Mammary epithelial cell (primary cell): ENCODE measurements at places on chromosomes 16 and 17. TPM values are rescaled to one million over a fixed set of nuclear protein-coding genes. Genes with fewer than 3 reads are reported as not detected.

DNA sequence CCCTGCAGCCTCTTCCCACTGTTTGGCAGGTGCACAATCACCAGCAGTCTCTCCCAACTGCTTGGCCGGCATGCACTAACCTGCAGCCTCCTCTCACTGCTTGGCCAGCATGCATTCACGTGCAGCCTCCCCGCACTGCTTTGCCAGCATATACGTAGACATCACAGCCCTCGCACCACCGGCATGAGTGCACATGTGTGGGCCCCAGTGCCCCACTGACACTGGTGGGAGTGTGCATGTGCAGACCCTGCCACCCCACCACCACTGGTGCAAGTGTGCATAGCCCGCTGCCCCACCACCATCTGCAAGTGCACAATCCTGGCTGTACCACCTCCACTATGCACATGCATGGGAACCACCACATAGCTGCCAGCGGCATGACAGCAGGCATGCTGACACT lies 127.5 kb upstream of the SOX9 start:
- DNase-seq: no peak

Gene TMC8
- total RNA-seq: 0.07 TPM in 1 of 2 replicates, not detected in the other

DNA sequence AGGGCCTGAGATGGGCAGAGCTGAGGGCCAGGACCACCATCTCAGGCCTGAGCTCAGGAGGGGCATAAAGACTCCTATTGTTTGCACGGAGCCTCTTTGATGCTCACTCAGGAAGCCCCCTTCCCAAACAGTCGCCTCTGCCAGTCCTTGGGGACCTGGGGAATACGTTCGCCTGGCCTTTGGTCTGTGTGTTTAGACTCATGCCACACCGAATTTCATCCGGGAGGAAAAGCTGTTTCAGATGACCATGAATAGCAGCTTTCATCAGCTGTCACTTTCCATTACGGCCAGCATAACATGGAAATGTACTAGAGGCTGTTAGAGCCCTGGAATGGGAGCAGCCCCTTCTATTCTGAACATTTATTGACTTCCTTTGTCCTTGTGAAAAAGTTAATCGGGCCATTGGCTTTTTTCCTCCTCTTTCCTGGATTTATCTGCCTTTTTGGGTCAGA lies 139.0 kb downstream of the HS3ST3A1 start:
- no peak for DNase-seq

Gene SRL
- under 0.01 TPM for total RNA-seq

- DNase-seq: no peak
Measured at GRCh38 chr17:72719206-72719577, 373.3 kb downstream of the SLC39A11 start.

DNA sequence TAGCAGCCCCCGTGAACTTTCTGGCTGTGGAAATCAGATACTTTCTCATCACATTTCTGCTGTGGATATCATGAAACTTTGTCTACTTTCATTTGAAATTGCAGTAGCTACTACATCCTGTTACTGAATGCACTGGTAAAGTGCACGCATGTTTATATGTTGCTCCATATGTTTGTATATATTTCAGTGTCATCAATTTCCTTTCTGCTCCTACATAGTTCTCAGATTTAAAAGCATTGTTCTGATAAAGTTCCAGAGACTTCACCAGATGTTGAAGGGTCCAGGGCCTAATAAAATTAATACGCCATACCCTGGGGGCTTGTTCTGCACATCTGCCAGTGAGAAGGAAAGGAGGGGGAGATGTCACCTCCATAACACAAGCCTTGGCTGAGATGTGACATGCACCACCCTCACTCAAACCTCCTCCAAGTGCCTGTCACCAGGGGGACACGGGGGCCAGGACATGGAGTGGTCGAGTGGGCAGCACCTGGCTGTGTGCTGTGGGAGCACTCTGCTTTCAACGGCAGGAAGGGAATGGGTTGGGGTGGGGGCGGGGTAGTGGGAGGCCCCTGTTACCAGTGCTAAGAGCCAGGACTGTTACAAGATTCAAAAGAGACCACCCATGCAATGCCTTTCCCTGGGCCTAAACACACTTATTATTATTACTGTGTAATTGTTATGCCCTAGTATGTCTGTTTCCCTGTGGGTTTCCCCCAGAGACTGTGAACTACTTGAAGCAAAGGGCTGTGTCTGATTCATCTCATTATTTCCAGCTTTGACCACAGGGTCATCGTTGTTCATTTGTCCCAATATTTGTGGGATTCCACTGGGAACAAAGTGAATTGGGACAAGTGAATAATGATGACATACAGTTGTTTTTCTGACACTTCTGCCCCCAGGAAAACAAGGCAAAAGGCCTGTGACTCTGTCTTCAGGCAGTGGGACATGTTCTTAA lies 193.4 kb downstream of the FOXL1 start:
- peak; percentile 50 for DNase-seq

Gene ERI2
- 21.9 and 31.4 TPM in 2 replicates for total RNA-seq

- DNase-seq: no peak
Measured at GRCh38 chr17:78818932-78819331, 21.7 kb downstream of the USP36 start.

DNA sequence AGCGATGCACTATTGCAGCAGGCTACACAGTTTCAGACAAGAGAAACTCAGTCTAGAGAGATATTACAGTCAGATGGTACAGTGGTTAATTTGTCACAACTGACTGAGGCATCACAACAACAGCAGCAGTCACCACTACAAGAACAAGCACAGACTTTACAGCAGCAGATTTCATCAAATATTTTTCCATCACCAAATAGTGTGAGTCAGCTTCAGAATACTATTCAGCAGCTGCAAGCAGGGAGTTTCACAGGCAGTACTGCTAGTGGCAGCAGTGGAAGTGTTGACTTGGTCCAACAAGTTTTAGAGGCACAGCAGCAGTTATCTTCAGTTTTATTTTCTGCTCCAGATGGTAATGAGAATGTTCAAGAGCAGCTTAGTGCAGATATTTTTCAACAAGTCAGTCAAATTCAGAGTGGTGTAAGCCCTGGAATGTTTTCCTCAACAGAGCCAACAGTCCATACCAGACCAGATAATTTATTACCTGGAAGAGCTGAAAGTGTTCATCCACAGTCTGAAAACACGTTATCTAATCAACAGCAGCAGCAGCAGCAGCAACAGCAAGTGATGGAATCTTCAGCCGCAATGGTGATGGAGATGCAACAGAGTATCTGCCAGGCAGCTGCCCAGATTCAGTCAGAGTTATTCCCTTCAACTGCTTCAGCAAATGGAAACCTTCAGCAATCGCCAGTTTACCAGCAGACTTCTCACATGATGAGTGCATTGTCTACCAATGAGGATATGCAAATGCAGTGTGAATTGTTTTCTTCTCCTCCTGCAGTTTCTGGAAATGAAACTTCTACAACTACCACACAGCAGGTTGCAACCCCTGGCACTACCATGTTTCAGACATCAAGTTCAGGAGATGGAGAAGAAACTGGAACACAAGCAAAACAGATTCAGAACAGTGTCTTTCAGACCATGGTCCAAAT lies 34.1 kb downstream of the NQO1 start:
- peak; percentile 81 for DNase-seq

- DNase-seq: no peak
Measured at GRCh38 chr17:76538941-76539570, 788 bp upstream of the PRCD start.

Gene VAT1L
- total RNA-seq: not detected
